ENCODE measurements at places on chromosomes 1 and 21.

- DNase-seq: no peak
These were observed 8.4 kb downstream of the DENND2D start for GRCh38 chr1:111192074-111192473.

DNA sequence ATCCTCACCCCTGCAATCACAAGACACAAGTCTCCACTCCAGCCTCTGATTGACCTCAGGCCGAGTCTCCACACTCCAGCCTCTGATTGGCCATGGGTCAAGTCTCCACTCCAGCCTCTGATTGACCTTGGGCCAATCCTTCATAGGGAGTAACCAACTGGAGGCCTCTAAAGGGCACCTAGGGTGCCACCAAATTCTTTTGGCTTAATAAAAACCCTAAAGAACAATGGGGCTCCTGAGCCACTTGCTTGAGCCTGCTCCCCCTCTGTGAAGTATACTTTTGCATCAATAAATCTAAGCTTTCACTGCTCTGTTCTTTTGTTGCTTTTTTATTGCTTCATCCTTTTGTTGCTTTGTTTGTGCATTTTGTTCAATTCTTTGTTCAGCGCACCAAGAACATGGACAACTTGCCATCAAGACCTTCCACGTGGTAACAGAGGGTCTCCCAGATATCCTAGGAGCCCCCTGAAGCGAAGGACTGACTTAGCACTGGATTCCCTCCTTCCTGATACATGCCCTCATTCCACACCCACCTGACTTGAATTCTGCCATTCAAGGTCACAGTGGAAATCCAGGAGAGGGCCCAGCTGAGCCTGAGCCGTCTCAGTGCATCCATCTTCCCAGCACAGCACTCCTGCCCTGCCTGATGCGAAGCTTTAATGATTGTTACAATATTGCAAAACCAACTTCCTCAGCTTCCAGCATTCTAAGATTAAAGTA, 152.9 kb downstream of the NPHP4 start:
- no peak for DNase-seq

- no peak for DNase-seq
These were observed 181.0 kb upstream of the FGGY start for GRCh38 chr1:59115865-59116264.

DNA sequence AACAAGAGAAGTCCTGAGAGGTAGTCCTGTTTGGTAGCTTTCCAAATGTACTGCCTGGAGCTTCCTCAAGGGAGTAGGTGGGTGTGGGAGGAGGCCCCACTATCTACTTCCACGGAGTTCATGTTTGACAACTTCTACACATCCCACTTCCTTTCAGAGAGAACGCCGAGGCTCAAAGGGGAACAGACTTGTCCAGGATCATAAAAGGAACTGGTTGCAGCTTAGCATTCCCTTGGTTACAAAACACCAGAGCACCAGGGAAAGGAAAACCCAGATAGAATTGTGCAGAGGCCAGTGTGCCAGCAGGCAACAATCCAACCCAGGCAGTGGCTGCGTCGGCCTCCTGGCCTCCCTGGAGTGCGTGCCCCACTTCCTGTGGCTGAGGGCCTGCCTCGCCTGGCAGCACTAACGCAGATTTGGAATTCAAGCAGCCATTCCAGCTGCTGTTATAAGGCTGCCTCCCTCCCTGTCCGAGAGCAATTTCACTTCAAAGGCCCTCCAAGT, 4.2 kb upstream of the RAP1GAP start:
- peak; percentile 48 for DNase-seq

DNA sequence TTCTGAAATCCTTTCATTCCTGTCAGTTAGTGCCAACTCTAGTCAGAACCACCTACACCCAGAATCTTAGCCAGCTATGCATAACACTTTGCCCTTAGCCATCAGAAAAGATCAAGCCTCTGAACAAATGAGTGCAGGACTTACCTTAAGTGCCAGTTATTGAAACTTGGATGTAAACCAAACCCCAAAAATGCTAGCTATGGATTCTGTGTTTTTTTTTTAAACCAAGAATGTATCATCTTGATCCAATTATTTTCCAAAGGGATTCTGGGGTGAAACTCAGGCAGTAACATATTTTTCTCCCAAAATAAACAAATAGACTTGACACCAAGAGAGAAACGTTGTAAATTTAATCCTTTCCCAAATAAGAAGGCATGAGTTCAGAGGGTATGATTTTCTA, 538.6 kb upstream of the ADAMTS5 start:
- no peak for DNase-seq

DNA sequence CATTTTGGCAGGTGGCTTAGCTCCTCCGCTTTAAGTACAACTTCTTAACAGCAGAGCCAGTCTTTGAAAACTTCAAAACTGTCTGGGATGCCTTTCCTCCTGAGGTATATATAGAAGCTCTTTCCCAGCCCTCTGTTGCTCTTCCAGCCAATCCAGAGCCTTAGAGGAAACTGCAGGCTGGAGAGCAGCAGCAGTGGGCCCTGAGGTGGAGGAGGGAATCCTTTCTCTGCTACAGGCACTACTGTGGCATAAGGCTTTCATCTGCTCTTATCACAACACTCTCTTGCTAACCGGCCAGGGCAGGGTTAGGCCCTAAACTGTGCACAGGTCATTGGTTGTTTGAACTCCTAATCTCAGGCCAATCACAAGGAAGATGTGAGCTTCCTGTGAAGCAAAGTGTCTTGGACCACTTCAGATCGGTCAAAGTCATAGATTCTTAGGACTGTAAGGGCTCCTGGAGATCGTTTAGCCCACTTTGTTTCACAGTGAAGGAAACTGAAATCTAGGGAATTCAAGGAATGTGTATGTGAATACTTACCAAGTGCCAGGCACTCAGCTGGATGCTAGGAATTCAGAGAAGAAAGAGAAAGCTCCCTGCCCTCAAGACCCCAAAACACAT, at the start of gene RGS5:
Gene RGS5, minus strand, starts transcription at position 84 of the 619 bp plus-strand sequence. Its CDS starts 81 bp downstream, at position 3.
- no peak for DNase-seq

DNA sequence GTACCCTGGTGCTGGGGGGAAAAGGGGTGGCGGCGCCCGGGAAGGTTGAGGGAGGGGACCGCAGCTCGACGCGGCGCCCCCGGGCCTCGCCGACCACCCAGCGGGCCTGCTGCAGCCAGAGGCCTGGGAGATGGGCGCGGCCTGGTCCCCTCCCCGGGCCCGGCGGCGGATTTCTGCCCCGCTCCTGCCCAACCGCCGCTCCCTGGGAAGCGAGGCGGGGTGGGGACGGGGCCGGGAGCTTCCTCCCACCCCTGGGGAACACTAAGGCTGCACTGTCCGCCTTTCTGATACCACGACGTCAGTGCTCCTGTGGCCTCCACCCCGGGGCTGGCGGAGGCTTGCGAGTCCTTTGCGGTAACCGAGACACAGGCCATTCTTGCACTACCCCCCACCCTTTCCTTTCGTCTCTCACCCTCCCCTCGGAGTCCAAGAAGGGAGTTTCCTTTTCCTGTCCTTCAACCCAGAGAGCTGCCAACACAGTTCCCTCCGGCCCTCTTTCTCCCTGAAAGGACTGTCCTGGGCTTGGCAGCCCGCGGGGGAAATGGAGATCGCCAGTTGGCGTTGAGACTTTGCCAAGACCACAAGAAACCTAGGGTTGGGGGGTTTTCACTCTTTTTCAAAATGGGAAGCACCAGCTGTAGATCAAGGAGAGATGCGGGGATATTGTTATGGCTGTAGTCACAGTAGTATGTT, 742 bp downstream of the SH3GLB1 start:
- peak; percentile 85 for DNase-seq

DNA sequence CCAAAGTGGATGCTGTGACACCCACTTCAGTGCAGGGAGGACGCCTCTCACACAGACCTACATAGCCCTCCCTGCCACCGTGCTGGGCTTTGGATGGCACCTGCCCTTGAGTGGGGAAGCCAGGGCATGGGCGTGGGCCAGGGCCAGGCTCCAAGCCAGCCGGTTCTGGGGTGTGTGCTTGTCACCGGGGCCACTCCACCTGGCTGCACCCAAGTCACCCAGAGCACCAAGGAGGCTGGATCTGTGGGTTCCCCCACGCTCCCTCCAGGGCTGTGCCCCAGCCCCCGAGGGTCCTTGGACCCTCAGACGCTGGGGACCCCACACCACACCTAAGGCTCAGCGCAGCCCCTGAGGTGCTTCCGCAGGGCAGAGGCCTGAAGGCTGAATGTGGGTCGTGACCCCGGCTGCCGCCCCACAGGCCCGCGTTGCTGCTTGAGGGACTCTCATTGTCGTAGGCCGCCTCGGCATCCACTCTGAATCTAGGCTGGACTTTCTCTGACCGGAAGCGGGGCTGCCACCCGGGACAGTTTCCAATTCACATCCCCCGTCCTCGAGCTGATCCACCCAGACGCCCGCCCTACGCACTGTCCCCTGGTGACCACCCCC, 1.5 kb downstream of the MXRA8 start:
- no peak for DNase-seq

- no peak for DNase-seq
These were observed 33.6 kb upstream of the TRABD2B start for GRCh38 chr1:48030696-48031365.

GRCh38 chr1:221698579-221699349, 43.1 kb downstream of the DUSP10 start:
- no peak for DNase-seq

- DNase-seq: peak; percentile 1
These were observed 15.5 kb downstream of the FYB2 start for GRCh38 chr1:56803561-56804156.

- no peak for DNase-seq
These were observed 331.4 kb upstream of the USP24 start for GRCh38 chr1:55546553-55546952.

DNA sequence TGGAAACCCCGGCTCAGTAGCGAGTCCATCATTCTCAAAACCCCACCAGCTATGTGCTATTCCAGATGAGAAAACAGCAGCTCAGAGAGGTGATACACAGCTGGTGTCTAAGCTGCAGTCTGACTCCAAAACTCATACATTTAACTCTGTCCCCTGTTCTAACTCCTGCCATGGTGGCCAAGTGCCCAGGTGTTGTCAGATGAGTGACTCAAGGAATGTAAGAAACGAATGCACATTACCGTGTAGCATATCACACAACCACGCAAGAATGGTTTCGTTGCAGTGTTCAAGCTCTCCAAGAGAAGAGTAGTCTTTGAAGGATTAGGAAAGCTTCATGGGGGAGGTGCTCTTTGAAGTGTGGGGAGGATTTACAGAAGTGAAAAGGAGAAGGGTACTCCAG, 4.7 kb upstream of the XKR8 start:
- no peak for DNase-seq

DNA sequence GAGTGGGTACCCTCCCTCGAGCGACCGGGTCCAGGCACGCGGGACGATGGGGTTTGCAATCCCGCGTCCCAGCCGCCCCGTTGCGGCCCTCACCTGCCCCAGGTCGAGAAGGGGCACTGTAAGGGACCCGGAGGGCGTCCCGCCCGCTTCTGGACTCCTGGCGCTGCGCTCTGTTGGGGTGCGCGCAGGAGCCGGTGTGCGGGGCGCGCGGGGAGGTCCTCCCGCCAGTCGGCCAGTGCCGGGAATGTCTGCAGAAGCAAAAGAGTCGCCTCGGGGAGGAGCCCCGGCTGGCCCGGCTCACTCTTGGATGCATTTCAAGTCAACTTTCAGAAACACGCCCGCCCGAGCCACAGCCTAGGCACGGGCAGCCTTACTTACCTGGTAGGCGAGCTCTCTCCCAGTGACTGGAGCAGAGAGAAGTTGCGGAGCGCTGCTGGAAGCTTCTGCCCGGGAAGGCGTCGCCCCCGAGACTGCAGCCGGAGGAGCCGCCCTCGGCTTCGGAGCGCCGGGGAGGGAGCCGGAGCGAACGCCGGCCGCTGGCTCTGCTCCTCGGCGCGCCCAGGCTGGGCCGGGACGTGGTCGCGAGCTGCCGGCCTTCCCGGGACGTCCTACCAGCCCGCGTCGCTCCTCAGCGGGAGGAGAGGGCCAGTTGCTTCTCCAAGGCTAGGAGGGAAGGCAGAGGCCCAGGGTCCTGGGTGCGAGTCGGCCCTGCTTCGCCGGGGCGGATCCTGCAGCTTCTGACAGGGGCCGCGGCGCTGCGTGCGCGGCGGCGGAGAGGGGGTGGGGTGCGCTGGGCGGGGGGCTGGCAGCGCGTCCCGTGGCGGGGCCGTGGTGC, at the start of gene LMX1A:
Gene LMX1A, minus strand, starts transcription at position 739 of the 835 bp plus-strand sequence. CDS start 1,156 bp downstream, outside the sequence.
- no peak for DNase-seq

DNA sequence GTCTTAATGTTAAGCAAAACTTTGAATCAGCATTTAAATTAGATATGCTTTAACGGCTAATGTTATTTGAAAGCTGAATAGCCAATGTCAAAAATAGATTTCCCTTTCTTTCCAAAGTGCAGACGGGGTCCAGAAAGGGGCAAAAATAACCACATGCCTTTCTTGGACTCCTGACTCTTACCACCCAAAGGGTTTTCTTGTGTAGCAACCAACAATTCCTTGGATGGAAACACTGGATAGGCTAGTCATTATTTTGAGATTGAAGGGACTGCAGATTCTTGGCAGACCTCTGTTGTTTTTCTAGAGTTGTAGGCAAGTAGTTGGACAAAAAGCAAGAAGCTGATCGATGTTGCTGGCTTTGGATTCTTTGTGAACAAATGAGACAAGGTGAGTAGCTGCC, 107.0 kb downstream of the MRPS6 start:
- no peak for DNase-seq

- DNase-seq: no peak
These were observed 16.8 kb downstream of the TNFSF4 start for GRCh38 chr1:173190101-173190936.

- DNase-seq: no peak
These were observed 127.2 kb downstream of the FAM78B start for GRCh38 chr1:166039436-166040201.

GRCh38 chr1:228058949-228059633, 23.4 kb upstream of the ARF1 start:
- peak; percentile 20 for DNase-seq

DNA sequence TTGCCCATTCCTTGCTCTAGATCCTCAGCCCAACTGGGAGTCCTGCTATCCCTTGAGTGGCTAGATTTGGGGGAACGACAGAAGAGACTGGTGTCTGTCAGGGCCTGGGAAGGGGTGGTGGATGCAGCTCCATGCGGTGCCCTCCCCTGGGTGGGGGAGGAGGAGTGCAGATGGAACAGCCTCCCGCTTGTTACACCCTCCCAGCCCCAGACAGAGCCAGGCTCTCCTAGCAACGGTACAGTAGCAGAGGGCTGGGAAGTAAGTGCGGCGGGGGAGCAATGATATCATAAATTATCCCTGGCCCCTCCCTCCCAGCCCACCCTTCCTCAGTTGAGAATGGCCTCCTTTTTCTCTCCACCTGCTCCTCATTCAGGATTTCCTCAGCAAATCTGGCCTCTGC, 37.2 kb downstream of the RHBG start:
- DNase-seq: no peak

- no peak for DNase-seq
These were observed 37.8 kb downstream of the CYP4A11 start for GRCh38 chr1:46903481-46903880.

GRCh38 chr1:2974701-2975301, 46.5 kb upstream of the ACTRT2 start:
- no peak for DNase-seq

Measured in erythroblast (primary cell).